ENCODE measurements at places on chromosomes 7 and 10.

GRCh38 chr10:29731760-29732159 is 97.0 kb upstream of the SVIL start:
- no peak for DNase-seq

DNA sequence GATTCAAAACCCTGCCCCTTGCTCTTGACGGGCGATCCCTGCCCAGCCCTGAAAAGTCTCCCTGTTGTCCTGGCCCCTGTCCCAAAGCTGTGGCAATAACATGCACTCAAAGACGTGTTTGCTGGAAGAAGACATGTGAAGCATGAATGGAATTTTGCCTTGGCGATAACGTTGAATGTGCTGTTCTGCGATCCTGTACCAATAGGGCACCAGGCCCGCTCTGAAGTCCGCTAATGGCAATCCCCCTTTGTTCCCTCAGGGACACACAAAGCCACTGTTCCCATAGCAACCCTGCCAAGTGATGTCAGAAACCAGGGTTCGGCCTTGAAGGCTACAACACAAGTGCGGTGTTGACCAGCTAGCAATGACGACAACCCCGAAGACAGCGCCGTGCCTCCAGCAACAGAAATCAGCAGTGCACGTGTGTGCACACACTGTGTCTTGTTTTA is 284.6 kb downstream of the KLF6 start:
- DNase-seq = no peak

- no peak for DNase-seq
These were observed 54.9 kb upstream of the ANK3 start for GRCh38 chr10:60444494-60445064.

GRCh38 chr10:59757966-59758365 is 4.7 kb upstream of the MRLN start:
- DNase-seq = no peak

- DNase-seq = no peak
These were observed 43.6 kb downstream of the NSUN6 start for GRCh38 chr10:18607503-18608378.

- peak; percentile 51 for DNase-seq
These were observed 22.0 kb upstream of the SLC26A4 start for GRCh38 chr7:107638594-107638993.

DNA sequence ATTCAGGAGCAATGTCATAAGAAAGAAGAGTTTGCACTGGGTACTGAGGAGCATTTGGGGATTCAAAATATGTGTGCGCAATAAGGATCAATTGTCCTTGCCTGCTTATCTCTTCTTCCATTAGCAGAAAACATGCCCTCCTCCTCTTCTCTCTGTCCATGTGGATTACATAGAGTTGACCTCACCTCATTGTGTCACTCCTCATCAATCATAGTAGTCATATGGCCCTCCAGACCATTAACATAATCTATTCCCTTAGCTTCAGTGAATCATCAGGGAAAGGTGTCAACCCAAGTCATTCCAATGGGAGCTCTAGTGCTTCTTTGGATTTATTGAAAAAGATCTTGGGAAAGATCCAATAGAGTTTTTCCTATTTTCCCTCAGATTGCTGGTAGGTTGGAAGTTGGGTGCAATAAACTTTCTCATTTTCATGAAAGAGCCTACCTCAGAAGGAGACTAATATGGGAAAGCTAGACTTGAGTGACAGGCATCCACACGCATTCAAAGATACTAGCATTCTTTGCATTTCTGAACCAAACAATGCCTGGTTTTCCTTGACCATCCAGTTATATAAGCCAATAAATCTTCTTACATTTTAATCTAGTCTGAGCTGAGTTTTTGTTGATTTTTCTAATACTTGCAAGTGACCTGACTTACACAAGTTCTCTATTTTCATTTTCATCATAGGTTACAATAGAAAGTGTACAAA is 71.5 kb upstream of the FAM13C start:
- DNase-seq = no peak

DNA sequence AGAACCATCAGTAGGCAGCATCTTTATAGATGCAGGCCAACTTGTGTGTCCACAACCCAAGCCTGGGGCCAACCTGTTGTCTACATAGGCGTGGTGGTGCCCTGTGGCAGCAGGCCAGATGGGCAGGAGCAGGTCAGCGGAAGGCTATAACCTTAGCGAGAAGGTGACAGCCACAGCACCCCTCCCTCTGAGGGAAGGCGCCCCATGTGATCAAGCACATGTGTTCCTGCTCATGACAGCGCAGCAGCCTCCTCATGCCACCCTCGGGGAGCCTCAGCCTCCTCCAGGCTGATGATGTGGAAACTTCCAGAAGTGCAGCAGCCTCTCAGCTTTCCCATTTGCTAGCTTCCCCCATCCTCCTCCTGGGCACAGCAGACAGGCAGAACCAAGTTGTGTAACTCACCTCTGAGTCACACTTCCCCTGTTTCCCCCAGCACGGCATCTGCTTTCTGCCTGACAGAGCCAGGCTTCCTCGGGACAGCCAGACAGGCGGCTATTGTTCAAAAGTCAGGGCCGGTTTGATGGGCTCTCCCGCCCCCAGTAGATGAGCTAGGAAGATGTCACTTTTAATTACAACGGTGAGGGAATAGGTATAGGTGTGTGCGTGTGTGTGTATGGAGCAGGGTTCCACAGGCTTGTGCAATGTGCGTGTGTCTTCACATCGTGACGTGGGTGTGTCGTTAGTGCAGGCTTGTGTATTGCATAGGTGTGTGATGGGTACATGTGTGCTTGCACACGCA is 312.0 kb upstream of the ZMIZ1 start:
- no peak for DNase-seq

- DNase-seq = no peak
These were observed 32.0 kb upstream of the NPFFR1 start for GRCh38 chr10:70315815-70316214.

DNA sequence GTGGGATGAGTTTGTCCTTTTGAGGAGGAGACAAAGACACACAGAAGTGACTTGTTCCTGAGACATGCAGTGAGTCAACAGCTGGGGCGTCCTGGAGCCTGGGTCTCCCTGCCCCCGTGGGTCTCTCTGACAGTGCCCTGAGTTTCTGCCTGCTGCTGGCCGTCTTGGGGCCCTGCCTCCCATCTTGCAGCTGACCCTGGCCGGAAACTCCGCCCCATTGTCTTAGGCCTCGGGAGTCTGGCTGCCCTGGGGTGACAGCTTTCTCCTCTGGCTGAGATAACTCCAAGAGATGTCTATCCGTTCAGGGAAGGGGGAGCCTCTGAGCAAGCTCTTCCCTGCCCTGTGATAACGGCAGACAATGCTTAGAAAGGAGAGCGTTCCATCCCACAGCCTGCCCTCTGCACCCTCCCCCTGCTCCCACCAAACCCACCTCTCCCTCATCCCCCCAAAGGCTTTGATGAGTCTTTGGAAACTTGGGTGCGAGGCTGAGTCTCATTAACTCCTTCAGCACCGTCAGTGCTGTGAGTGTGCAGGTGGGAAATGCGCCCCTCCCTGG is 69.5 kb upstream of the PODXL start:
- DNase-seq = no peak
